ENCODE measurements at places on chromosomes 2 and 18.

GRCh38 chr2:23153484-23153883 lies 231.5 kb upstream of the KLHL29 start:
- no peak for DNase-seq

GRCh38 chr2:60459851-60460250 lies 93.6 kb downstream of the BCL11A start:
- DNase-seq = no peak

- no peak for DNase-seq
Observed at GRCh38 chr2:240439698-240440151, 4.3 kb downstream of the GPC1 start.

DNA sequence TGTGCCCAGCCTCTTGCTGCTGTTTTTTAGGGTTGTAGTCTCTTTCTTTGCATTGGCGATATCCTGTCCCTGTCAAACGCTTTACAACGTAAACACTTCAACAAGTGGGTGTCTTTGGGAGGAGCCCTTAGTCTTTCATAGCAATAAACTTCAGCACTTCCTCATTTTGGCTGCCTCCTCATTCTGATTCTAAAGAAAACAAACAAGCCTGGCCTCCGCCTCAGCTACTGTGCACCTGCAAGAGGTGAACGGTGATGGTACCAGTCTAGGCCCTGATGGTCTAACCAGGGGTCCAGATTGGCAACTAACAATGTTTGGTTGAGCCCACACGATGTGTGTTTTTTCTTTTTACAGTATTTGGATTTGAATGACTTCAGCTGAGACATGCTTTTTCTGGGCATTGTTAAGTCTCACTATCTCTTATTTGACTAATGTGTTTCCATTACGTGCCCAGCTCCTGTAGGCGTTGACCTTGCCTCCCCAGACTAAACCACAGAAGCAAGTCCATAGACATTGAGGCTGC lies 53.2 kb upstream of the CUL3 start:
- DNase-seq = no peak
